ENCODE measurements at places on chromosomes 12 and 14. TPM values are rescaled to one million over a fixed set of nuclear protein-coding genes. Genes with fewer than 3 reads are reported as not detected.

The ANKRD33 gene
- not detected for total RNA-seq

The RILPL1 gene
- total RNA-seq: 38.2 TPM

The CAND1 gene
- total RNA-seq: 112 TPM

The TUNAR gene
- total RNA-seq: not detected

The ACOT4 gene
- total RNA-seq: not detected

The CHMP4A gene
- total RNA-seq: 40.4 TPM

The OR5AU1 gene
- 0.71 TPM for total RNA-seq

The CLEC1B gene
- total RNA-seq: not detected

The RTL1 gene
- total RNA-seq: not detected

The SCFD1 gene
- 63.7 TPM for total RNA-seq

The KRT85 gene
- not detected for total RNA-seq

The MYH6 gene
- not detected for total RNA-seq
